ENCODE measurements at places on chromosomes 3 and 15.
A peak's percentile ranks its signal among the peaks of the same experiment; 100 is the strongest.

GRCh38 chr3:44436181-44436580, 41.3 kb downstream of the ZNF445 start:
- no peak for DNase-seq

DNA sequence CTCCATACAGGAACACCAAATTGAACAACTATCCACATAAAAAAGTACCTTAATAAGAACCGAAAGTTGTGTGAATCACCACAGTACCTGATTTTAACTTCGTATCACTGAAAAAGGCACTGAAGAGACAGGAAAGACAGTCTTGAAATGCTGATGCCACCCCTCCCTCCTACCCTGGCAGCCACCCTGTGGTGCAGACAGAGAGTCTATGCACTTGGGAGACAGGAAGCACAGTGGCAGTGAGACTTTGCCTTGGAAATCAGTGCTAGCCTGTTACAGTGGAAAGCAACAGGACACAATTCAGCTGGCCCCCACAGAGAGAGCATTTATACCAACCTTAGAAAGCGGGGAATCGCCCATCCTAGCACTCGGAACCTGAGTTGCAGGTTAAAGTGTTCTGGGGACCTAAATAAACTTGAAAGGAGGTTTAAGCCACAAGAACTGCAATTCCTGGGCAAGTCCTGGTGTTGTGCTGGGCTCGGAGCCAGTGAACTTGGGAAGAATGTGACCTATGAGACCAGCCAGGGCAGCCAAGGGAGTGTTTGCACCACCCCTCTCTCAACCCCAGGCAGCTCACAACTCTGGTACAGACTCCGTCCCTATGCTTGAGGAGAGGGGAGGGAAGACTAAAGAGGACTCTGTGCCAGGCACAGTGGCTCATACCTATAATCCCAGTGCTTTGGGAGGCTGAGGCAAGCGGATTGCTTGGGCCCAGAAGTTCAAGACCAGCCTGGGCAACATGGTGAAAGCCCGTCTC, 240.1 kb downstream of the ISL2 start:
- DNase-seq: no peak

DNA sequence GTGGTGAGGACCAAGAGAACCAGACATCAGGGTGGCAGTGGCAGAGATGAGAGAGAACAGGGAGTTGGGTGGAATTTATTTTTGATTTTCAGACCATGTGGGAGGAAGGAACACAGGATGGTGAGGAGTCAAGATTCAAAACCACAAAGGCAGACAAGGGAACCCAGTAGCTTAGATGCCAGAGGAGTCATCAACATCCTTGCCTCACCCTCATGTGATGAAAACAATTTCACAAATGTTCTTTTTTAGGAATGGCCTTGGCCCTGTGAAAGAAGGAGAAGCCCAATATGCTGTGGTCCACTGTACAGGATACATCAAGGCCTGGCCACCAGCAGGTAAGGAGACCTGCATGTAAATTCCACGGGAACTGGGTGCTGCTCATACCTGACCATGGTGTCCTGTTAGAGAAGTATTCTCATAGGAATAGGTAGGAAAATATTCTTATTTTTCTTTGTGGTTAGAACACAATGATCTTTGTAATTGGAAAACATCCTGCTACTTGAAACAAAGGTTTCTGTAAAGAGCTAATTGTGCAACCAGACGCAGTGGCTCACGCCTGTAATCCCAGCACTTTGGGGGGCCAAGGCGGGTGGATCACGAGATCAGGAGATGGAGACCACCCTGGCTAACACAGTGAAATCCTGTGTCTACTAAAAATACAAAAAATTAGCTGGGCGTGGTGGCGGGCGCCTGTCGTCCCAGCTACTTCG, 110.0 kb downstream of the ARNT2 start:
- no peak for DNase-seq

DNA sequence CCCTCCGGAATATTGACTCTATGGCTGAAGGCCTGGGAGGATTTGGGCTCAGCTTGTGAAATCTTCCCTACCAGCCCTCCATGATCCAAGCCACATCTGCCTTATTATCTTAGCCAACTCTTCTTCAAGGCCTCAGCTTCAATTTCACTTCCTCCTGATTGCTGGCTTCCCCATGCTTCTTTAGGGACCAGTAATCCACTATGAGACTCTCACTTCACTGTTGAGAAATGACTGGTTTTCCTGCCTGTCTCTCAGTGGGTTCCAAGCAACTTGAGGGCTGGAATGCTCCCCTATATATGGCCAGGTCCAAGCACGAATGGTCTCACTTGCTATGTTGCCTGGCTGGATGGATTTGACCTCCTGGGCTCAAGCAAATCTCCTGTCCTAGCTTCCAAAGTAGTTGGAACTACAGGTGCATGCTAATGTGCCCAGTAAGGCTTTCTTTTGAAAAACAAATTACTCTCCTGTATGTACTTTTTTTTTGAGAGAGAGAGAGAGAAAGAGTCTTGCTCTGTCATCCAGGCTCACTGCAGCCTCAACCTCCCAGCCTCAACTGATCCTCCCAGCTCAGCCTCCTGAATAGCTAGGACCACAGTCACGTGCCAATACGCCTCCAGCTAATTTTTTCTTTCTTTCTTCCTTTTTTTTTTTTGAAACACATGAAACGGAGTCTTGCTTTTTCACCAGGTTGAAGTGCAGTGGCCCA, 7.9 kb upstream of the PIK3CB start:
- DNase-seq: no peak

DNA sequence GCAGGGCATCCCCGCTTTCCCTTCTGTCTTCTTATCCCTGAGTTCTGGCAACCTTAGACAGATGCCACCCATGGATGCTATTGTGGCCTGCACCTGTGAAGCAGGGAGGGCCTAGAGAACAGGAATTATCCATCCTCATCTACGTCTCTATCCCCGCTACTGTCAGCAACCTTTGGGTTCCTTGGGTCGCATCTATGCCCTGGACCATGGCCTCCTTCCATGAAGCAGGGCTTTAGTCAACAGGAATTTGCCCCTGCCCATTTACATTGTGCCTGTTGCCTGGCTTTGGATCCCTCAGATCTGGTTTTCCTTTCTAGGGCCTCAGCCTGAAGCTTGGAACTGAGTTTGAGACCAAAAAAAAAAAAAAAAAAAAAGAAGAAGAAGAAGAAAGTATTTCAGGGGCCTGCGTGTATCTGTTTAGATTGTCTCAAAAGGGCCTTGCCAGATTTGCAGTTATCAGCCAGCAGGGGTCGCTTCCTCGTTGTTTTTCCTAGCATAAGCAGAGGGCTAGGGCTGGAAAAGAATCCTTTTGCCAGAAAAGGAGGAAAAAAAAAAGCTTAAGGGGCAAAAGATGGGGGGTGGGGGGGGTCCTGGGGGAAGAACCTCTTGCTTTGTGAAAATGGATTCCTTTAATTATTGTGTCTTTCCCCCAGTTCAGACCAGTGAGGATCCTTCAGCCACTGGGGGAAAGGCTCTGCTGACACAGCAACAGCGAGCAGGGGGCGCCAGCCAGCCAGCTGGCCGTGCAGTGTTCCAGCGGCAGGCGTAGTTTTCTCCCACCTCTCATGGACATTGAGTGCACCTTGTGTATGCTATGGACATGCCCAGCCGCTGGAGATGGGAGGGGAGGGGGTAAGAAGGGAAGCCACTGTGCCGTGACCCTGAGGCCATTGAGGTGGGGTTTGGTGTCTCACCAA, 65.7 kb upstream of the ALDH1L1 start:
- DNase-seq: no peak

DNA sequence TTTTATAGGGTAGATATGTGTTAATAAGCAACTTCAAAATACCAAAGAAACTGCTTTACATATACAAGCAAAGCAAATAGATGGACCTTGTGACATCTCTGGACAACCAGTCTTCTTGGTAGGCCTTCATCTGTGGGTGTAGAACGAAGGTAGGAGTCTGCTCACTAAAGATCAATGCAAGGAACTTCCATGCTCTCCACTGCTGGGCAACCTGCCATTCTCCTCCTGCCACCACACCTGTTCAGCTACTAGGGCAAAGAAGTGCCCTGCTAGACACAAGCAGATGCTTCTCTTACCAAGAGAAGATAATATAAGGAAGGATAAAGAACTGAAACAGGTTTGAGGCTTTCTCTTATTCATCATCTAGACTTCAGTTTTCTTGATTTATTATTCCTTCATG, 12.6 kb downstream of the PPARG start:
- DNase-seq: no peak

GRCh38 chr3:44682182-44682896, 30.1 kb upstream of the ZNF502 start:
- DNase-seq: no peak

DNA sequence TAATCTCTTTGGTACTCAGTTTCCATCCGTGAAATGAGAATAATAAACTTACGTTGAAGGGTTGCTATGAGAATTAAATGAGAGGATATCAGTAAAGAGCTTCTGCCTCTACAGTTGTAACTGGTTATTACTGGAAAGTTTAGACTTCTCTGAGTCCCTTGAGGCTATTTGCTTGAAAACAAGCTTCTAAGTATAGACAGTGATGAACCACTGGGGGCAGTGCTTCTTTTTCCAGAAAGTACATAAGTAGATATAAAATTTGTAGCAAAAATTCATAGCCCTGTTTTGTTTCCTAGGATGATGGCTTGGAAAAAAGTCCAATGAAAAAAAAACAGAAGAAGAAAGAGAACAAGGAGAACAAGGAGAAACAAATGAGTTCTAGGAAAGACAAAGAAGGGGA, 87.1 kb downstream of the RGMA start:
- DNase-seq: no peak

- DNase-seq: no peak
Measured at GRCh38 chr3:106797461-106797860, 579.8 kb upstream of the CCDC54 start.

- DNase-seq: no peak
Measured at GRCh38 chr3:9224490-9224889, 25.0 kb downstream of the SRGAP3 start.

- no peak for DNase-seq
Measured at GRCh38 chr3:71912839-71913495, 128.0 kb upstream of the PROK2 start.

DNA sequence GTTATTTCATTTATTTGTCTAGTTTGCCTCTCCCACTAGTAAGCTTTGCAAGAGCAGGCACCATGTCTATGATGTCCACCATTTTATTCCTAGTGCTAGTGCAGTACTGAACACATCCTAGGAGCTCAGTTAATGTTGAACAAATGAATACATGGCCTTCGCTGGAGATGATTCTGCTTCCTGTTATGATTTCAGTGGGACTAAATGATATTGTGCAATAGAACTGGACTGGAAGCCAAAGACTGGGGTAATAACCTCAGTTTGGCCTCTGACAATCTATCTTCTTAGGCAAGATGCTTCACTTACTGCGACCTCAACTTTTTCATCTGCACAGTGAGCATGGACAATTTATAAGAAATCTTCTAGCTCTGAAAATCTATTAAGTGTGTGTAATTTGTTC, 191.3 kb downstream of the ADAMTSL3 start:
- no peak for DNase-seq

DNA sequence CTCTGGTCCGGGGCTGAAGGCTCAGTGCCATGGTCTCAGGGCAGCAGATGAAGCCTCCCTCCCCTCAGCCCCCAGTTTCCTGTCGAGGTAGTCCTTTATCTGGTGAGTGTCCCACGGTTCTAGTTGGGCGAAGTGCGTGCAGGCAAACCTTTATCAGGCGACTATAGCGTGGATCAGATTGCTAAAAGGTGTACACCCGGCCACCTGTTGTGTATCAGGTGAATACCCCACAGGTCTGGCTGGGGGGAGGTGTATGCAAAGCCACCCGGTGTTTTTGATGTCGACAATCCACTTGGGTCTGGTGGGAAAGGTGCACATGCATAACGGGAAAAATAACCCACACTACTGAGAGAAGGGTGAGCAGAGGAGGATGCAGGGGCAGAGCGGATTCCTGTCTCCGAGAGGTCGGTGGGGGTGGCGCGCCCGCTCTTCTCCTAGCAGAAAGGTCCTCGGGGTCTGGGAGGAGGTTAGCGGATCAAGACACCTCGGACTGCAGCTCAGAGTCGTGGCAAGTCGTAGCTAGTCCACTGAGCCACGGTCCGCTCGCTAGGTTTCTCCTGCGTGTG, 507 bp downstream of the SLC12A6 start:
- DNase-seq: peak; percentile 30

DNA sequence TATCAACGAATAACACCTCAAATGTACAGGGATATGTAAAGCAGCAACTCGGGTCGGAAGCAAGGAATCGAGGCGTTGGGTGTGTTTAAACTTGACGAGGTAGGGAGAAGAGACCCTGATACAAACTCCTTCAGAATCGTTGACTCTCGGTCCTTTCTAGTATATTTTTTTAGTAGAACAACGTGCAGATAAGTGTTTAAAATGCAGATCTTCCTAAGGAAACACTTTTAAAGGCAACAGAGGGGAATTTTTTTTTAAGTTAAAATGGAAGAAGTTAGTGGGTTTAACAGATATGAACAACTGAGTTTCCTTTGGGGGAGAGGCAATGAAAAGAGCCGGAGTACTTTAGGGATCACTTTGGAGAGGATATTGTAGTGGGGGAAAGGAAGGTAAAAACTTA, 1.1 kb upstream of the KPNA4 start:
- DNase-seq: no peak

GRCh38 chr3:125394406-125394805, 19.3 kb upstream of the ZNF148 start:
- DNase-seq: no peak

DNA sequence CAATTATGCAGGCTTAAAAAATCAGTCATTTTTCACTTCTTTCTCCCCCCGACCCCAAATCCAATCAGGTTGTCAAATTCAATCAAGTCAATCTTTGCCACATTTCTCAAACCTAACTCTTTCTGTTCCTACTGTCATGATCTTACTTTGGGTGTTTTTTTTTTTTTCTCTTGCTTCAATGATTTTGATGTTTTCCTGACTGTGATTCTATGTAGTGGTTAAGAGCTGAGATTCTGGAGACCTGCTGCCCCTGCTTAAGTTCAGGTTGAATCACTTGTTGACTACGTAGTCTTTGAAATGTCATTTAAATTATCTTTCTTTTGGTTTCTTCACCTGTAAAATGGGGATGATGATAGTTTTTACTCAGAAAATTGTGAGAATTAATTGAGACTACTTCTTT, 117.5 kb downstream of the TPRG1 start:
- DNase-seq: no peak

DNA sequence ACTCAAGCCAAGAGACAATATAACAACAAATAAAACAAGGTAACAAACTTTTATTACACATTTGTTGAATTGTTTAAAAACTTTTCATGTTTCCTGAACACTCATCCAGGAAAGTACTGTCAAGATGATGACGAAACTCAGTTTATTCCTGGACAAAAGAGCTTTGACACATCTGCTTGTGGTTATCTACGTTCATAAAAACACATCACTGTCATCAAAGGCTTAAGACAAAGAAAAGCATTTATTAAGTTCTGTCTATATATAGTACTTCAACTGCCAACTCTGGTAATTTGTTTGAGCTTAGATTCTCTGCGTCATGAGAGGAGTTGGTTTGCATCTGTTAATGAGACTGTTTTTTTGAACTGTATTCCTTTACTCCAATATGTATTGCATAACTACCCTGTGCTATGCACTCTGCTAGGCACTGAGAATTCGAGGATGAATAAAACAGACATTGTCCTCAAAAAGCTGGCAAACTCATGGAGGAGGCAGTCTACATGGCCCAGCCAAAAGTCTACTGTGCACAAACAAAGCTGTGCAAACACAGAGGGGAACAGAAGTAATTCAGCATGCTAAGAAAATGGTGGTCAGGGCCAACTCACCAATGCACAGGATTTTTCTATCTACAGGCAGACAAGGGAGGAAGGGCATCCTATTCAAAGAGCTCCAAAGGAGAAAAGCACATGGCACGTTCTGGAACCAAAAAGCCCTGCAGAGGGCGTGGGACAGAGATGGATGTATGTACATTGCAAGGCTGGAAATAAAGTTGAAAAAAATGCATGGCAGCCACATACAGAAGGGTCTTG, 21.5 kb downstream of the PLD1 start:
- no peak for DNase-seq

Data from CD4-positive, alpha-beta T cell treated with Interleukin-15 for 1 hour (primary cell).